Peyer's patch (tissue), 4 donors: ENCODE measurements at places on chromosomes 3 and 15.

DNA sequence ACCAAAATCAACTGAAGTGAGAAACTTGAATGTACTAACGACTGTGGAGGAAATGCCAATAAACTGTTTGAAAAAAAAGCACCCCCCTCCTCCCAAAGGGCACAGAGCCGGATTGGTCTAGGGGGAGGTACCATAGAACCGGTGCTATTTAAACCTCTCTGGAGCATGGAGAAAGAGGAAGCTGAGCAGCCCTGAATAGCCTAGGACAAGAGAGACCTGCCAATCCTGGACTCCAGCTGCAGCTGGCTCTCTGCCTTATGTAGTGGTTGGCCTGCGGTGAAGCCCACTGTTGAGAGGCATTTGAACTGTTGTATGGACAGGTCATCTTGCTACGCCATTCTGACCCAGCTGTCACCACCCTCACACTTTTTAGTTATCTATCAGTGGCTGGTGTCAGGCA lies 1.5 kb upstream of the SH3GL3 start:
- DNase-seq: no peak

DNA sequence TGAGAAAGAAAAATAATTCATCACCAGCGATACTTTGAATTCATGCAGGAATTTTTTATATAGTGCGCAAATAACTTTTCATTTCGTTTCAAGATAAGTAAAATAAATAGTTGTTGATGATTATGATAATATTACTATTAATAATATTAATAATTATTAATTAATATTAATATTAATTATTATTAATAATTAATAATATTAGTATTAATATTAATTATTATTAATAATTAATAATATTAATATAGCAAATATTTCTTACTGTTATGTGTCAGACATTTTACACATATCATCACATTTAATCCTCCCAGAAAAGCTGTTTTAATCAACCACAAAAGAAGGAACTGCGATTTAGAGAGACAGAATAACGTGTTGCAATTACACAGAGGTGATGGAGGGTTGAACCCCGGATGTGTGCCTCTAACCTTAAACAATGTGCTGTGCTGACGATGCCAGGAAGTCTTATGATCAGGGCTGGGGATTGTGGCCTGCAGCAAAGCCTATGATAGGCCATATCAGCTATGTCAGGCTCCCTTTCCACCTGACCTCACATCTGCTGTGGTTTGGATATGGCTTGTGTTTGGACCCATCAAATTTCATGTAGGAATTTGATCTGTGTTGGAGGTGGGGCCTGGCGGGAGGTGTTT lies 263.5 kb upstream of the NR2F2 start:
- no peak for DNase-seq

GRCh38 chr3:159839561-159840379 lies 148.9 kb upstream of the IL12A start:
- no peak for DNase-seq

GRCh38 chr3:6281662-6282061 lies 579.3 kb upstream of the GRM7 start:
- DNase-seq: no peak

DNA sequence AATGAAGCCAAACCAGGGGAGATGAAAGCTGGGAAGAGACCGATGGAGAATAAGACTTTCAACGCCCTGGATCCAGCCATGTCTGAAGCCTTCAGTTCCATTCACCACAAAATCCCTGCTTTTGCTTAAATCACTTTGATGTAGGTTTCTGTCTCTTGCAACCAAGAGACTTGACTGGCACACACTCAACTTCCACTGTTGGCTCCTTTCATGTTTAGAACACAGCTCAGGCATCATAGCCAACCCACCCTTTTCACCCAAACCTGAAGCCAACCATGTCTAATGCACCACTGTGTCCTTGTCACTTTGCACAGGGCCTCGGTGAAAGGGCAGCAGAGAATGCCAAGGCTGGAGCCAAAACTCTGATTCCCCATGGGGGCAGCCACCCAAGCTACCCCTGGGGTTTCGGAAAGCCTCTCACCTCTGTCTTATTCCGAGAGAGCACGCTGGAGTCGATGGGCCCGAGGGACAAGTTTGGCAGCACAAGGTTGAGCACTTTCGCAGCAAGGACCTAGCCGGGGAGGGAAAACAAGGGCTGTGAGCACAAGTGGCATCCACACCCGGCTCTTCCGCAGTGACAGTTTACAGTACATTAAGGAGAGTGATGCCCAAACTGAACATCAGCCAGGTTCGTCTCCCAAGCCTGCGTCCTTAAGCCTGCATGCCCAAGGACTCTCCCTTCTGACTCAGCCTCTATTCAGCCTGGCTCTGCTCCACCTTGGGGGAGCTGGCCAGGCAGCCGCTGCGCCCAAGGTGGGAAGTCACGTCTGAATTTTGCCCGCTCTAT lies 37.6 kb downstream of the ABTB1 start:
- DNase-seq: peak; percentile 40

GRCh38 chr3:184639351-184639750 lies 72.5 kb downstream of the MAGEF1 start:
- no peak for DNase-seq

GRCh38 chr3:133820129-133820528 lies 14.5 kb downstream of the SRPRB start:
- DNase-seq: no peak

- no peak for DNase-seq
Observed at GRCh38 chr15:73324496-73325170, 44.1 kb downstream of the HCN4 start.

DNA sequence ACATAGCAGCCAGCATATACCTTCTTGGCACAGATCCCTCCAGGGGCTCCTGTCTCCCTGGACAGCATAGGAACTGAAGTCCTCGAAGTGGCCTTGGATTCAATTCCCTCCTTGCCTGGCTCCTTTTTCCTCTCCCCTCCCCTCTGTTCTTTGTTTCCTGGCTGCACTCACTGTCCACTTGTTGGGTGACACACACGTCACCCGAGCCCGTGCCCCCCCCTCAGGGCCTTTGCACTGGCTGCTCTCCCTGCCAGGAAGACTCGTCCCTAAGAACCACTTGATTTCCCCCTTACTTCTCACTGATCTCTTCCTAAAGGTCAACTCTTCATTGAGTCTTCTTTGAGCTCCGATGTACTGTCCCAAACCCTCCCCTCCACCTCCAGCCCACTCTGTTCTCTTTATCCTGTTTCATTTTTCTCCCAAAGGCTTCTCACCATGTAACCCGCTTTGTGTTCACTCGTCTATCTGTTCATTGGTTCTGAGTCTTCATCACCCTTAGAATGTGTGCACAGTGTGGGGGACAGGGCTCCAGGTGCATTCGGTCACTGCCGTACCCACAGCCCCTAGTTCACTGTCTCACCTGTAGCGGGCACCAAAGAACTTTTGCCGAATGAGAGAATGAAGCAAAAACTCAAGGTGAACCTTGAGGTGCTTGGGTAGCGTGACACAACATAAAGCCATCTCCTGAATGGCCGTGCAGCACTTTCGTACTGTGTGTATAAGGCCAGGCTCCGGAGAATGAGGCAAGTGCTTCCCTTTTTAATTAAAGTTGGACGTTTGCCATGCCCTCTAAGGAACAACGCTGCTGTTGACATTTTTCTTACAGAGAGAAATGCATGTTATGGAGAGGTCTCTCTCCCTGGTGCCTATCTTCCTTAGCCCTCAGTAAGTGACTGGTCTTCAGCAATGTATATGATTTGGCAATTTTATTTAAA lies 74.0 kb downstream of the CHRNA7 start:
- no peak for DNase-seq

DNA sequence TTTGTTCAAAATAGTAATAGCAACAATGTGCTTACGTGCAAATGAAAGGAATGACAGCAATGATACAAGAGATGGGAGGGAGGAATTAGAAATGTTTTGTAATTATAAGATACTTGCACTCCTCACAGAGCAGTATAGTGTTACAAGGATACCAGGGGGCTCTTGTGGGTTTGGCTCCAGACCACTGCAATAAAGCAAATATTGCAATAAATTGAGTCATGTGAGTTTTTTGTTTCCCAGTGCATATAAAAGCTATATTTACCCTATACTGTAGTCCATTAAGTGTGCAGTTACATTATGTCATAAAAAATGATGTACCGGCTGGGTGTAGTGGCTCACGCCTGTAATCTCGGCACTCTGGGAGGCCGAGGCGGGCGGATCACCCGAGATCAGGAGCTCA lies 864.3 kb downstream of the NSUN3 start:
- DNase-seq: no peak

- no peak for DNase-seq
Observed at GRCh38 chr3:110149763-110150162, 812.4 kb upstream of the DPPA4 start.

DNA sequence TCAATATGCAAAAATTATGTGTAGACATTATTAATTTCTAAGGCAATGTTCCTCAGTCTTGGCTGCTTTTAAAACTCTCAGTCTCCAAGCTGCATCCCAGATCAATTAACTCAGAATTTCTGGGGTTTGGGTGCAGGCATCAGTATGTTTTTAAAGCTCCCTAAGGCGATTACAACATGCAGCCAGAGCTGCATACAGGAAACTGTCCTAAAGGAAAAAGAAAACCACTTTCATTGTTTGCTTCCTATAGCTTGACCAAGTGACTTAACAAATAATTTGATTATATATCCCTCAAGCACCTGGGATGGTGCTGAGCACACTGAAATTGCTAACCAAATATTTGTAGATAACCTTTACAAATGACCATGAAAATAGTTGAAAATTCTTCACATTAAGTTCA lies 194.7 kb downstream of the DTWD1 start:
- DNase-seq: no peak

DNA sequence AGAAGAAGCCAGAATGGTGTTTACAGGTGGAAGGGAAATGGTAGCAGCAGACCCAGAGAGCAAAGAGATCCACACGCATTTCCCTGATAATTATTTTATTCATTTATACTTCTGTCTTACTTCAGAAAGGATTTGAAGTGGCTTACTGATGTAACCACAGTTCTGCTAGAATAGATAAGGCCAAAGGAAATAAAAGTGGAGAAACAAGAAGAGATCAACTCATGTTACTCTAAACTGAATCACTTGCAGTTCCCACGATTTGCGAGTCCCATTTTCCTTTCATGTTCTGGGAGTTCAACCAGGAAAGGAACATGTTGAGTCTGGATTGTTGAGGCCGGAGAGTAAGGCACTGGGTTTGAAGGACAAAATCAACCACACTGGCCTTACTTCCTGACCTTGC lies 151.8 kb downstream of the MYRIP start:
- no peak for DNase-seq

DNA sequence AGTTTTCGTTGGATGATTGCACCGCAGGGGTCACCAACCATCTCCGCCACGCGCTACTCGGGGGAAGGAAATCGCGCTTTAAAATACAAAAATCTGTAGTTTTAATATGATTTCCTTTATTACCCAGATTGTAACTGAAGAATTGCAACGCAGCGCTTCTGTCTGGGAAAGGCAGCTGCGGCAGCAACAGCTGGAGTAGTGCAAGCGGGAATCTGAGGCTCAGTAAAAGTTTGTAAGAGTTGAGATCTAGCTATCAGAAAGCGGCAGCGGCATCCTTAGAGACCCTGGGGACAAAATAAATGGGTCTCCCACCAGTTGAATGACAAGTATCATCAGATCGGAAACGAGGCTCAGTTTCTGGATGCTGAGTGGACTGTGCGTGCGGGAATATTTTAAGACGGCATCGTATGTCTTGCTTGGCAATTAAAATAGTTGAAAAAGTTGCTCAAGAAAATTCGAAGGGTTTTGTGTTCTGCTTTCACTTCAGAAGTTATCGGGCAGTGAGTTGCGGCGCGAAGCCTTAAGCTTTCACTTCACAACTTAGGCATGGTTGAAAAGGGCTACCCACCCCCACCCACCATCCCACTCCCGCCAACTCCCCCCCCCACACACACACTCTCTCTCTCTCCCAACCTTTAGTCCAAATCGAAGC lies 2.7 kb downstream of the MECOM start:
- no peak for DNase-seq

DNA sequence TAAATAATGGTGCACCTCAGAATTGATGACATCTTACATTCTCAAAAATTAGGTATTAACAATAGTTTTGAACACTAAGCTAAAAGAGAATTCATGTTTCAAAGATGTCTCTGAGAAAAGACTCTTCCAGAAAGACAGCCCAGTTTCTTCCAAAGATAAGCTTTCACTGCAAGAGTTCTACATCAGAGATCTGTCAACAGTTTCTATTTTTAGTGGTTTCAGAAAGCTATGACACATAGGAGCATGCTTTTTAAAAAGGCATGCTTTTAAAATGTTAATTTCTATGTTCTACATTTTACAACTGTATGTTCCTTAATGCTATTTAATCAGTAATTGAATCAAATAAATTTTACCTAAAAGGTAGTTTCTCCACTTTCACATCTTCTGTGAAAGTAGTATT lies 88.2 kb downstream of the PLOD2 start:
- no peak for DNase-seq

GRCh38 chr3:171018156-171018935 lies 8.2 kb downstream of the SLC2A2 start:
- no peak for DNase-seq

GRCh38 chr3:2061360-2061759 lies 37.3 kb upstream of the CNTN4 start:
- no peak for DNase-seq

DNA sequence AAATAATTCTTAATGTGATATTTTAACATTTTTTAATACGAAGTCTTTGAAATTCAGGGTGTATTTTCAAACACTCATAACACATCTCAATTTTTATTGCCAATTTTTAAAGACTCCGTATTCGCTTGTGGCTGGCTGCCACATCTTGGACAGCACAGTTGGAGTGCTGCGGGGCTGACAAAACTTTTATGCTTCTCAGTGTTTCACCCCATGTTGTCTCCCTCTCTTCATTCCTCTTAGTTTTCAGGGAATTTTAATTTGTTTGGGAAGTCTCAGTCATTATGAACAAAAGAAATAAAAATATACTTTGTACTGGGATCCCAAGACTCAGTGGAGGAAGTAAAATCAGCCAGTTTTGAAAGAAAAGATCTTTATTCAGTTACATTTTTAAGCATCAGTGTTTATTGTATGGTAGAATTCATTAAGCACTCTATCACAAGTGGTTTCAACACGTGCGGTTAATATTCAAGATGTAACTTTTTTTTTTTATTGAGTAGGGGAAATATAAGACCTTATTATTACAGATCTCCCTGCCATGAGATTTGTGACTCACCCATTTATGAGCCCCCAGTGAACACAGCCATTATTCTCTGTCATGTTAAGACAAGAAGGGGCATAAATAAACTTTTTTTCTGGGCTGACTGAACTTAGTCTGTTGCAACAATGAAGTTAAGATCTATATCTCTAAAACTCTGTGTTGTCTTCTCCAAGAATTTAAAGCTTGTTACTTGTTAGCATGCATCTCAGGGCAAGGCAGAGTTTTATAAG lies 26.8 kb downstream of the KAT2B start:
- DNase-seq: no peak

GRCh38 chr15:83487519-83487918 lies 40.4 kb downstream of the SH3GL3 start:
- DNase-seq: no peak
